ENCODE measurements at places on chromosomes 3 and 15.
A peak's percentile ranks its signal among the peaks of the same experiment; 100 is the strongest.

GRCh38 chr3:42290966-42291714 lies 25.2 kb upstream of the CCK start:
- DNase-seq = no peak

DNA sequence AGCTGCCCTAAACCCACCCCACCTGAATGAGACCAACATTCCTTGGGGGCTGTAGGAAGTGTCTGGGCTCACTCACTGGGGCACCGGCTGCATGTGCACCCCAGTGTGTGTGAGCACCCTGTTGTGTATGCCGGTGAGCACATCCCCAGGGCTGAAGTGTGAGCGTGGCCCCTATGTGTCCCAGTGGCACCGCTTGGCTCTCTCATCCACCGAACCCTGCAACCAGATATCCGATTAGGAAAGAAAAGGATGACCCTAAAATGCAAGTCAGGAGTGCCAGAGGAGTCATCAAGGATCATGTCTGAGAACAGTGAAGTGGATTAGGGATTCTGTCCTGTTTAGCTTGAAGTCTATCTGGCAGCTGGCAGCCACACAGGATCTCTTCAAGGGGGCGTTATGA lies 84.0 kb upstream of the ALDH1L1 start:
- DNase-seq = no peak

- DNase-seq = no peak
Measured at GRCh38 chr3:38549082-38549481, 52.9 kb downstream of the EXOG start.

DNA sequence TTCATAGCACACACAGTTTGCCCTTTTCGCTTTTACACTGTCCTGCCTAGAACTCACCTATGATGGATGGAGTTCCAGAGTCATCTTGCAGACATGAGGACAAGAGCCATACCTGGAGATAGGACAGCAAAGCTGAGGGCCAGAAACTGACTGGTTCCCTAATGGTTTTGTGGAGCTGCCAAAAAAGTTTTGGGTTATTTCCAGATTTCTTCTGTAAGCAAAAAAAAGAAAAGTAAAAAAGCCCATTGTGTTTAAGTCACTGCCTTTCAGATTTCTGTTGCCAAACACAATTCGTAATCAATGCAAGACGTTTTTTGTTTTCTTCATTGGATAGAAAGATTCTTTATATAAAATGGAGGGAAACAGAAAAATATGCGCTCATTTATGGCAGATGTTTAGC lies 42.4 kb upstream of the KY start:
- no peak for DNase-seq

DNA sequence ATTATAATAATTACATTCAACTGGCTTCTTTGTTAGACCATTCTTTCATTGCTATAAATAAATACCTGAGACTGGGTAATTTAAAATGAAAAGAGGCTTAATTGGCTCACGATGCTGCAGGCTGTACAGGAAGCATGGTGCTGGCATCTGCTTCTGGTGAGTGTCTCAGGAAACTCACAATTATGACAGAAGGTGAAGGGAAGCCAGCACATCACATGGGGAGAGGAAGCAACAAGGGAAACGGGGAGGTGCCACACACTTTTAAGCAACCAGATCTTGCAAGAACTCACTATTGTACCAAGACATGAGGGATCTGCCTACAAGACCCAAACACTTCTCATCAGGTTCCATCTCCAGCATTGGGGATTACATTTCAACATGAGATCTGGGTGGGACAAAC lies 413.1 kb upstream of the ARRDC4 start:
- DNase-seq = no peak

DNA sequence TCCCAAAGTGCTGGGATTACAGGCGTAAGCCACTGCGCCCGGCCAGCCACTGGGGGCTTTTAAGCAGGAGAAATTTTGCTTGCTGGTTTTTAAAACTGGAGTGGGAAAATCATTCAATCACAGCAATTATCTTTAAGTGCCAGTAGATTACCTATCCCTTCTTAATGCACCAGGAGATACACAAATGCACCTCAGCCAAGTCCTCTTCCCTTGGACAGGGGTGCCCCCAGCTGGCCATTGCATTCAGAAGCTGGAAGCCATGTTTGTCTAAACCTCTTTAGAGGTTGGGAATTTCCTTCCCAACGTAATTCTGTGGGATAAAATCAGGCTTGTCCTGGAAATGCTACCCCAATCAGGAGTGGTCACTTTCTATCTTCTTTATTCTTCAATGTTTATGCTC lies 26.6 kb downstream of the MIX23 start:
- DNase-seq = peak; percentile 3

DNA sequence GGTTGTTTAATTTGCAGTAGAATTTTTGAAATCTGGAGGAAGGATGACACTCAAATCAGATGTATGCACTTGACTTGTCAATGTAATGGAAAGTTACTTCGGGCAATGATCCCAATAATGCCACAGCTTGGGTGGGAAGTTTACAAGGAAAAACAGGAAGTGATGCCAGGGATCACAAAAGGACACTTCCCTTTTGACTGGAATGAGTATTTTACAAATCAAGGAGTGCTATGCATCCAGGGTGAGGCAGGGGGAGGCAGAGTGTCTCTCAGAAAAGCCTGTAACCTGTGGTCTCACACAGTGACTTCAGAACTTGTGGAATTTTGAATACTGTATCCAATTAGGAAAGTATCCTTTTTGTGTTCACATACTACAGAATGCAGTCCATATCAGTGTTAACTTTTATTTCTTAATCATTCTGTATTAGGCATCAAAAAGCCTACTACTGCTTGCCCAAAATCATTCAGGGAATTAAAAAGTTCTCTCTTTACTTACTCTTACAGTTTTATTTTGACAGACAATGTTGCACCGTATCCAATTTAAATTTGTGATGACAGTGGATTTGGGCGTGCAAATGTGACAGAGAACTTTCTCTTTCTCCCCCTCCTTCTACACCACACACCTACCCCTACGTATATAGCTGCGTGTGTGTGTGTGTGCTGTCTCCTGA lies 445.1 kb downstream of the MECOM start:
- no peak for DNase-seq

DNA sequence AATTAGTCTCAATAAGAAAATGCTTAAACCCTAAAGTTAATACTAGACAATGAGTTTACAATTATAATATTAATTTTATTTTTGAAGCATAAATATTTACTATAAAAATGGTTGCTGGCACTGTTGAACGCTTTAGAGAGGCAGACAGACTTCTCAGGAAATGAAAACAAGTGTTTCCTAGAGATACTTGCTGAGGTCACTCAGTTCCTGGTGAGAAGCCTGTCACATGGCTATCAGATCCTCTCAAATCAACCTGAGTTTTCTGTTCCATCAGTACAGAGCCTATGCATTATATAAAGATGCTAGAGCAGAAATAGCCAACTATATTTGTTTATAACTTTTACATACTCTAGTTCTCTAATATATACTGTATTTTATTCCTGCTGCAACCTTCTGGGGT lies 109.2 kb downstream of the MYO5A start:
- DNase-seq = no peak

- no peak for DNase-seq
Measured at GRCh38 chr15:80105595-80105994, 46.1 kb downstream of the ZFAND6 start.

GRCh38 chr3:119579366-119580066 lies at the start of gene ADPRH:
Gene ADPRH (plus strand): TSS chr3:119579492. CDS start chr3:119582170, 2,678 bp downstream.
- peak; percentile 90 for DNase-seq

- DNase-seq = no peak
Measured at GRCh38 chr15:37791693-37792092, 142.7 kb upstream of the TMCO5A start.

- no peak for DNase-seq
Measured at GRCh38 chr3:26438325-26438940, 184.1 kb upstream of the LRRC3B start.

GRCh38 chr3:31390466-31390865 lies 142.3 kb upstream of the STT3B start:
- no peak for DNase-seq

DNA sequence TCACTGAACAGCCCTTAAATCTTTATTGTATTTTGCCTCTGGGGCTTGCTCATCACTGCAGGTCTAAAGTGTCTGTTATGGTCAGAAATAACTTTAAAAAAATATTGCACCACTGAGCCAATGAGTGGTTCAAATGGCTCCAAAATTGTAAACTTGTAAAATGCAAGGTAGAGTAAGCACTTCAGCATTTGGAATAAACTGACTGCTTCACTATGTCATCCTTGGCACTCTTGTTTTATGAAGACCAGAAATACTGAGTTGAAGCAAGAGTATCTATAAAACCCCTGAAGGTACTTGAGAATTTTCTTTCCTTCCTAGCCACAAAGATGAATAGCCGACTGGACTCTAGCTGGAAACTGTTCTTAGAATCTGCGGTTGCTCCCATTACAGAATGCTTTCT lies 390.3 kb upstream of the DPH6 start:
- no peak for DNase-seq

- DNase-seq = no peak
Measured at GRCh38 chr15:73767806-73768501, 14.8 kb upstream of the INSYN1 start.

GRCh38 chr15:73710321-73710720 lies 26.1 kb downstream of the CD276 start:
- no peak for DNase-seq

GRCh38 chr15:41827290-41827879 lies 507 bp upstream of the JMJD7 start:
- DNase-seq = no peak

- DNase-seq = no peak
Measured at GRCh38 chr3:134794323-134794722, 737 bp upstream of the EPHB1 start.

DNA sequence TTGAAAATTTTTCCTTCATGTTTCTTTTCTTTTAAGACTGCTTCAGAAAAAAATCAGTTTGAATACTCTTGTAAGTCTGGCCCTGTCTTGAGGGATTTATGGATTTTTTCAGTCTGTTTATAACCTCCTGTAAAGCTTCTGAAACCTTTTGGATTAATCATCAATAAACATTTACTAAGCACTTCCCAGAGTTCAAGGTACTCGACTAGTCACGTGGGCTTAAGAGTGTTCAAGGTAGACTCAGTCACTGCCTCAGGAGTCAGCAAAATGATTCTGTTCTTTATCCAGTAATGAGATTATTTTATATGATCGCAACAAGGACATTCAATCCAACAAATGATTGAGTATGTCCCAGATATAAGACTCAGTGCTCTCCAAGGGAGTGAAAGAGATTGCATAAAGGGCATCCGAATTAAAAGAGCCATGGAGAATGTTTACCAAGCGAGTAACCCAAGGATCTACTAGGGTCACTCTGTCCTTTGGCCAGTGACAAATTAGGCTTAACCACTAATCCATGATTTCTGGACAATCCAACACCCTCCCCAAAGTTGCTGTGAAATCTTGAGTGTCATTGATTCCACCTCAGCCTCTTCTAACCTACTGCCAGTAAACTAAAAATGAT lies 726.6 kb upstream of the NAALADL2 start:
- DNase-seq = no peak

DNA sequence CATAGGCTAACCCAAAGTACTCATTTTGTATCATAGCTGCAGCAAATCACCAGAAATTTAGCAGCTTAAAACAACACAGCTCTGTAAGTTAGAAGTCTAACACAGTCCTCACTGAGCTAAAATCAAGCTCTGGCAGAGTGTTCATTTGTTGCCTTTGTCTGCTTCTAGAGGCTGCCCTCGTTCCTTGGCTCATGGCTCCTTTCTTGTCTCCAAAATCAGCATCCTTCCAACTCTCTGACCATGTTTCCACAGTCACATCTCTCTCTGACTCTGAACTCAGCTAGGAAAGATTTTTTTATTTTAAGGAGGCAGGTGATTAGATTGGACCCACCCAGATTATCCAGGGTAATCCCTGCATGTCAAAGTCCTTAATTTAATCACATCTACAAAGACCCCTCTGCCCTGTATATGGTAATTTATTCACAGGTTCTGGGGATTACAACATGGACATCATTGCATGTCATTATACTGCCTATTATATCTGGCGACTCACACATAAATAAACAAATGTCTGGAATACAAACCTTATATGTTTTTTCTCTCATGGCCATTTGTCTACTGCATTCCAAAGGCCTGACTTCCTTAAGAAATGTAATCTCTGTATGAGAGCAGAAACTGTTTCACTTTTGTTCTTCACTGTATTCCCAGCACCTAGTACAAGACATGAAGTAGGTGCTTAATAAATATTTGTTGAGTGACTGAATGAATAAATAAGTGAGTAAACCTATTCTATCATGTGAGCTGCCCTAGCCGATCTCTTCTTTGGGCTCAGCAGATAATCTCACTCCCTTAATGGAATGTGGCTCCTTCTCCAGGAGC lies 15.1 kb upstream of the UACA start:
- no peak for DNase-seq

GRCh38 chr15:90086868-90087268 lies 15.4 kb downstream of the IDH2 start:
- no peak for DNase-seq

DNA sequence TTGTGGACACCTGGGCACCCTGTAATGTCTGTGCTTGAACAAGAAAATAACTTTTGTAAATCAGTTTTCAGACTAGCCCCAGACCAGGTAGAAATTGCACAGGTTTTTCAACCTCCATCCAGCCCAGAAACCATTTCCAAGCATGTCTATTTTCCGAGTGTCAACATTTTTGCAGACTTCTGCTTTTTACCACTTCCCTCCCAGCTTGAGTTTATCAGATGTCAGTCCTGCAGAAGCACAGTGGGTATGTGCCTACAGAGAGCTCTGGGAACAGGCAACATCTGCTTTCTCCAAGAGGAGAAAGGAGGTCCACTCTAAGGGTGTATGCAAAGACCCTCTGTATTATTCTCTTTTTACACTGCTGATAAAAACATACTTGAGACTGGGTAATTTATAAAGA lies 83.9 kb downstream of the LRRK1 start:
- no peak for DNase-seq

- no peak for DNase-seq
Measured at GRCh38 chr15:27821273-27821672, 277.8 kb downstream of the OCA2 start.

DNA sequence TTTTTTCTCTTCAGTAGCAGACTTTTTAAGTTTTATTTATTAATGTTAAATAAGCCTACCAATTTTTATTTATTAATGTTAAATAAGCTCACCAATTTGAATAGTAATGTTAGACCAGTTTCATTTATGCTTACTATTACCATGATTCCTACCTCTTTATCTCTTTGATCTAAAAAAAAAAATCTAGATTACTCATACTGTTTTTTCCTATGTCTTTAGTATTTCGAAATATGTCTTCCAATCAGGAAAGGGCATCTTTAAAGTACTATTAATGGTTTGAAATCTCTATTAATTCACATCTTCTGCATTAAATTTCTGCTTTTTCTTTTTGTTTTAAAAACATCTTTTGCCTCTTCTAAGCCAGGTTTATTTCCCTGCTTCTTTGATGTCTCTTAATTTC lies 27.5 kb upstream of the MAPKBP1 start:
- DNase-seq = no peak

GRCh38 chr3:108182339-108182738 lies 39.9 kb downstream of the IFT57 start:
- no peak for DNase-seq

DNA sequence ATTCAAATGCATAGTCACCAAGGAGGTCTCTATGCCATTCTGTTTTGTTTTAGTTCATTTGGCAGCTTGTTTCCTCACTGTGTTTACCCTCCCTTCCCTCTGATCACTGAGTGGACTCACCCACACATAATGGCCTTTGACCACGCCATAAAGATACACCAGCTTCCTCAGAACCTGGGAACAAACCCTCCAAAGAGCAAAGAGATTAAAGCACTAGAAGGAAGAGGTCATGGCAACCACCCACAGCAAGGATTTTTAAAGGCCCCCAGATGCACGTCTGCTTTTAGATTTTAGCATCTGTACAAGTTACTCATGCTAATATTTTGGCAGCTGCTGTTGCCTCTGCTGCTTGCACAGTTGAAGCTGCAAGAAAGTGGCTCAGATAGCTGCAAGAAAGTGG lies 47.9 kb upstream of the CADPS start:
- DNase-seq = no peak

Data from GM06990 (cell line).